Stimulated activated CD4-positive, alpha-beta T cell treated with anti-CD3 and anti-CD28 coated beads, Interleukin-1b, Interleukin-23, amount 100 ng/mL, for 24 hours (primary cell): ENCODE measurements at places on chromosomes 7 and 10.
A peak's percentile ranks its signal among the peaks of the same experiment; 100 is the strongest.

- no peak for DNase-seq
These were observed 15.9 kb downstream of the TMEM209 start for GRCh38 chr7:130189343-130189742.

GRCh38 chr10:132329565-132330485, 2.2 kb upstream of the LRRC27 start:
- no peak for DNase-seq

DNA sequence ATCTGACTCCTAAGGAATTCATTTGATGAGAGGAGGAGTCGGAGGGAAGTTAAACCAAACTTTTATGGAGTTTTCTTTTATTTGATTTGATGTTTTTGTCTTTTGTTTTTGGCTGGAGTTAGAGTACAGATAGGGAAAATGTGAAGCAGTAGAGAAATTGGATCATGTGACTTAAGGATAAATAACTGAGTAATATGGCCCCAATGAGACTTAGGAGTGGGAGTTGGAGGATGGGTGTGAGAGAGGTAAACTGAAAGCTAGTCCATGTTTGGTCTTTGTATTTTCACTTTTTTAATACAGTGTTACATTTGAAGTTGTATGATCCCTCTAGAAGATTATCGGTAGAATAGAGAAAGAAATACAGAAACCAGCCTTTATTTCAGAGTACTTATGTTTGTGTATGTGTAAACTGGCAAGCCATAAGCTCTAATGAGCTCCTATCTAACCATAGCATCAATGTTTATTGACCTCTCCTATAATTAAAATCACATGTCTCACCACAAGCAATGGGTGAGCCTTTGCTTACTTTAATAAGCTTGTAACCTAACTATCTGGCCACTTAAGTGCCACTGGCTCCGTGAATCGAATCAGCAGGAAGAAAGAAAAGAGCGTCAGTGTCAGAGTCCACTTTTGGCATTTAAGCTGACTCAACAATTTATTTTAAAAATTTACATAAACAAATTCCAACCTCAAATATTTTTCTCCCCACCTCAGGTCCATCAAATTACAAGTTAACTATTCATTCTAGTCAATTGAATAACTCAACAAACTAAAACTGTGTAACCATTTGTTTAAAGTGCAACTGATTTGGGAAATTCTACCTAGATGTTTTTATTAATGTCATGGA, 113.8 kb downstream of the EPDR1 start:
- no peak for DNase-seq

DNA sequence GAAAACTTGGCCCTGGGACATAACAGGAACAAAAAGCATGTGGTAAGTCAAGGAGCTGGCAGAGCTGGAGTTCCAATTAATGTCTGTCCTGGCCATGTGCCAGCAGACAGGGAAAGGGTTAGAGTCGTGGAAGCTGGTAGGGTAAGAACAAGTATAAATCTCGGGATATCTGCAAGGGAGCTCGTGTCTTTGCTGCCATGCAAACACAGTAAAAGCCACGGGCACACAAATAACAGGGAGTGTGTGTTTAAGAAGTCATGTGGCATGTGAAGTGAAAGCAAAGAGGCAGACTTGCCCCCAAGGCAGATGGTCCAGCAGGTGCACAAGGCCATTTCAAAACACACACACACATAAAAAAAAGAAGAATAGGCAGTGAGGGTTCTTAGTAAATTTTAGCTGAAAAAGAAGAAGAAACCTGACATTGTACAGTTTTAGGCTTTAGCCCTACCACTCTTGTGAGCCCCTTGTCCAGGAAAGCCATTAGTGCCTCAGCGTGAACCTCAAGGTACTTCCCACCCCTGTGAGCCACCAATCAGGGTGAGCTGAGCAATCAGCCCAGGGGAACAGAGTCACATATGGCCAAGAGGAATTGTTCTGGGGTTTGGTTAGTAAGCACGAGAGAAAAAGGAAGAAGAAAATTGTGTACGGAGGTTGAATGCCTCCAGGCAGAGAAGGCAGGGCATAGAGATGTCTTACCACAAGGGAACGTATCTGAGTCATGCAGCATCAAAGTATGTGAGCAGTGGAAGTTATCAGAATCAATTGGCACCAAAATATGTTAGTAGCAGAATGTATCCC, 32.8 kb upstream of the ARHGAP12 start:
- no peak for DNase-seq

DNA sequence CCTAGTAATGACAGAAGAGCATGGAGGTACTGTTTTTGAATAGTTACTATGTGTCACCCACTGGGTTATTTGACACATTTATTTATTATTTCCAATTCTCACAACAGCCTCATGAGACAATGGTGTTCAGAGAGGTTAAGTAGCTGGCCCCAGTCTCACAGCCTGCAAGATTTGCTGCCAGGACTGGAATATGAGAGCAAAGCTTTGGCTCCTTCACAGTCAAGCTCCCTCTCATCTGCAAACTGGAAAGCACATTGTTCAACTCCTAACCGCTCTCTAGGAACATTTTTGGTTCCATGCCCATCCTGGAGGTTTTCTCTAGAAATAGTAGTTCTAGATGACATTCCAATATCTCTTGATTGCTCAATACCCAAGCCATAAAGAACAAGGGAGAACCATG, 75.5 kb upstream of the CXCL12 start:
- no peak for DNase-seq

- no peak for DNase-seq
These were observed 102.5 kb upstream of the APBB1IP start for GRCh38 chr10:26335574-26336093.

DNA sequence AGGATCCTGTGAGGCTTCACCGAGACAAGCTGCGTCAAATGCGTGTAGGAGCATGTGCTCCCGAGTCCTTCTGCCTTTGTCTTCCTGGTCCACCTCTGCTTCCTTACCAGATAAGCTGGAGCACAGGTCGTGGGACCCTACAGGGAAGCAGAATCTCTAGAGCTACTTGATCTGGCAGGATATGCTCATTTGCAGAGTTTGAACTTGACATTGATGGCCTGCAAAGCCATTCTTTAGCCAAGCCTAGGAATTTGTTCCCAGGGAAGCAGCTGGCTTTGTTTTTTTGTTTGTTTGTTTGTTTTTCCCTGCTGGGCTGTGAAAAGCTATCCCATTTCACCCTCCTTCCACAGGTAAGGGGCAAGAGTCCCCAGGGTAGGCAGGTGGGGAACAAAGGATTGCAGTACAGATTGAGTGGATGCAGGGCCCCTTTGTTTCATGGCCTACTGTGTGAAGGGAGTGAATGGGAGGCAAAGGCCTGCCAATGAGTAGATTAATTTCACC, 200.0 kb upstream of the BMPER start:
- DNase-seq: no peak

- no peak for DNase-seq
These were observed 79.1 kb downstream of the NAMPT start for GRCh38 chr7:106205621-106206222.

GRCh38 chr10:29956335-29956924, 103.0 kb downstream of the JCAD start:
- no peak for DNase-seq

GRCh38 chr10:72303424-72304128, 29.9 kb downstream of the DDIT4 start:
- DNase-seq: no peak

DNA sequence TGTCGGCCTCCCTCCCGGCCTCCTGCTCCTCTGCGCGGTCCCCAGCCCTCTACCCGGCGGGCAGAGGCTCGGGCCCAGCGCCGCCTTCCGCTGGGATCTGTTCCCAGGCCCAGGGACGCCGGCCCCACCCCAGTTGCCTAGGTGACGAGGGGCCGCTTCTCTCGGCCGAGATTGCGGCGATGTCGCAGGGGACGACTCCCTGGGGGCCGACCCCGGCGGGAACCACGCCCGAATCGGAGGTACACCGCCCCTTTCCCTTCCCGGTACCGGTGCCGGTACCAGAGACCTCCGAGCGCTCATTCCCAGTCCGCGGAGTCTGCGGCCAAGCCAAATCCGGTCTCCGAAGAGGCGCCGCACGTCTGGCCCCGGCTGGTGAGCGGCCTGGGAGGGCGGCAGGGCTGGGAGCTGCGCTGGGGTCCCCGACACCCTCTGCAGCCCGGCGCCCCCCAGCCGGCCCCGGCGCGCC, at the start of gene CABCOCO1:
Gene CABCOCO1, plus strand, starts transcription at position 136 of the 466 bp plus-strand sequence. Its CDS starts 44 bp downstream, at position 180.
- no peak for DNase-seq

DNA sequence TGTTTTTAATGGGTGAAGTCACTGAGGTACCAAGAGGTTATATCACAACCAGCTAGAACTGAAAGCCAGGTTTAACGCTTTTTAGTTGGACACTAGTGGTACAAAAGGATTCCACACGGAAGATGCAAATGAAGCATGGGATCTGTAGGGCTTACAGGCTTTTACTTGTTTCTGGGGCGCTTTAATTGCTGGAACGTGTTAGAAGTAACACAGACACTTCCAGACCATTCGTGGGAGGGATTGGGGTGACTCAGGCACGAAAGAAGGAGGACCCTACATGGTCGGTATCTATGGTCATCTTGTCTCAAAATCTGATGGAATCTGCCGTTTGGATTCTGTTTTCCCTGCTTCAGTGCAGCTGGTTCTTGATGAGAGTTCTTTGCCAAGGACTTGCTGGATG, 1.0 kb downstream of the YKT6 start:
- DNase-seq: no peak

GRCh38 chr10:105466521-105466920, 825.4 kb downstream of the SORCS3 start:
- DNase-seq: no peak

GRCh38 chr10:26486990-26487850, 49.1 kb downstream of the APBB1IP start:
- peak; percentile 55 for DNase-seq

GRCh38 chr7:51224811-51225595, 91.6 kb downstream of the COBL start:
- DNase-seq: no peak

DNA sequence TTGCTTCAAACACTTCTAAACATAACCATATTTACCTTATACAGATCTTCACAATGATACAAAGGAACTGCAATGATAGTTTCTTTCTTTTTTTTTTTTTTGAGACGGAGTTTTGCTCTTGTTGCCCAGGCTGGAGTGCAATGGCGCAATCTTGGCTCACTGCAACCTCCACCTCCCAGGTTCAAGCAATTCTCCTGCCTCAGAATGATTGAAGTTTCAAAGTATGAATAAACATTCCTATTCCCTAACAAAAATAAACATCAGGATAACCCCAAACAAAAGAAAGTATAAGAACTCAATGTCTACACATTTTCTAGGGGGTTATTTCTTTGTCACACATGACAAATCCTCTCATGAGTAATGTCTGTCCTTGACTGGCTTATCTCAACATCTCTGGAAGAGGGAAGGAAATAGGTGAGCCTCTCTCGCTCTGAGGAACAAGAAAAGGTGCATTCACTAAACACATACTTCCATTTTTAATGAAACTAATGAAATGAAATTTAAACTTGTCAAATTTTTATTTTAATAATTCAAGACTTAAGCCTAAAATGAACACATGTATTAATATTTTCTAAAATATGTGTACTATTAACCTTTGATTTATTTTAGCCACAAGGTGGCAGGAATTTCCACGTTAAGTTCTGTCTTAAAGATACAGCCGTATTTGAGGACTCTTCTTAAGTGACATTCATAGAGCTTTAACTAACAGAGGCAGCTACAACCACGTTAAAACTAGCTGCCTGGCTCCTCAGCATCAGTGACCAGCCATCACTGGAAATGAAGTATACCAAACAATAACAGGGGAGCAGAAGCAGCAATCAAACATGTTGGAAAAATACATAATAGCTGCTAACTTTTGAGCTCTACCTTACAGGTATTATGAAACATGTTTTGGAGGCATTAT, 58.3 kb downstream of the MALSU1 start:
- DNase-seq: no peak

DNA sequence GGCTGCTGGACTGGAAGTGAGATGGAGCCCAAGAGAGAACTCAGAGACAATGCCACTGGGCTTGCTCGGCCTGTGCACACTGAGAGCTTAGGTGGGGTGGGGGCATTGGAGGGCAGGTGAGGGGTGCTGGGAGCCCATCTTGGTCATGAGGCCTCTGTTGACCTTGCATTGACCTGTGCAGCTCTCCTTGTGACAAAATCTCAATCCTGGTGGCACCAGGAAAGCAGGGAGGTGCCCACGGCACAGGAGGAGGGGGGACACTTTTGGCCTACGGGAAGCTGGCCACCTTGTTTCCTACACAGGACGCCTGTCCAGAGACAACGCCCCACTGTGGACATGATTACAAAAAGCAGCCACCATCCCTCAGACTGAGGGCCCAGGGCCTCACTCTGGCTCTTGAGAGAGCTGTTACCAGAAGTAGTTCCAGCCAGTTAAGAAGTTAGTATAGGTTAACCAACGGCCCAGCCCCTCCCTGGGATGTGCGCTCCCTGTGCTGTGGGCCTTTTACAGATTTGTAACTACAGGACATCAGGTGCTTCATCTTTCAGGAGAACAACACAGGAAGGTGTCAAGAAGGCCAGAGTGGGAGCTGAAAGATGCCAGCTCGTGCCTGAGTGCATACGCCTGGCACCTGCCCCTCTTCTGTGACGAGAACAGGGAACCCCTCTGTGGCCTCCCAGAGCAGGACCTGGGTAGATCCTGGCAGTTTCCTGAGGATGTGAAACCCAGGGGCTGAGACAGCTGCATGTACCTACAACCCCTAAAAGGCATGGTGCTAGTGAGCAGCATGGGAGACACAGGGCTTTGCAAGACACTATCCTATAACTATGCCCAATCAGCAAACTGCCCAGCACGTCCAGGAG, 10.3 kb downstream of the PKD1L1 start:
- no peak for DNase-seq

- DNase-seq: no peak
These were observed 17.2 kb upstream of the SLC26A4 start for GRCh38 chr7:107643407-107643806.

- DNase-seq: no peak
These were observed 201.2 kb upstream of the GRB10 start for GRCh38 chr7:50983850-50984249.

DNA sequence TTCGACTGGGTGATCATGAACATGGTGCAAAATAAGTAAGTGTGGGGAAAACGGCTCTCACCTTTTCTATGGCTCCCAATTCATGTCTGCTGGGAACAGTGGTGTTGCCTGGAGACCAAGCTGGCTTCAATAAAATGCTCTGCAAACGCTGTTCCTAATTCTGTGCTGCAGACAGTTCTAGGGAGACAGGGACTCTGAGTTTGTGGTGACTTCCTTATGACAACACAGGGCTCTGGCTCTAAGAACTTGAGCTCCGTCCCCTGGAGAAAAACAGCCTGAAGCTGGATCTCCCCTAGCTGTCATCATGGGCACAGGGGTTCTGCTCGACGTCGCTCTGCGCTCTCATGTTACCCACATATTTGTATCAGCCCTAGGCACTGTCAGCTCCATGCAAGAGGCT, 61.0 kb upstream of the INSYN2A start:
- DNase-seq: no peak

DNA sequence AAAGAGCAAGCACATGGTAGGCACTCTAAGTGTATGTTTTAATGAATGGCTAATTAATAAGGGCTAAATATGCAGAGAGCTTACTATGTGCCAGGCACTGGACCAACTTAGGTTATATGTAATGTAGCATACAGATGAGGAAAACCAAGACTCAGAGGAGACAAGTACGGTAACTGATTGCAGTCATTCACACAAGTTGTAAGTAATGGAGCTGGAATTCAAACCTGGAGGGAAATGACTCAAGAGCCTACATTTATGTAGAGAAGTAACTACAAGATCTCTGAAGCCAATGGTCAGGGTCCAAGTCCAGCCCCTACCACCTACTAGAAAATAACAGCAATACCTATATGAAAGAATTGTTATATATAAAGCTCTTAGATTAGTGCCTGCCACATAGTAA, 97.3 kb upstream of the KCNIP2 start:
- no peak for DNase-seq

GRCh38 chr7:44454348-44454747, 36.1 kb downstream of the NUDCD3 start:
- DNase-seq: no peak

- no peak for DNase-seq
These were observed at the start of gene GFRA1 for GRCh38 chr10:116272440-116273283. GFRA1 (minus strand) TSS chr10:116273206; CDS start chr10:116272029, 1,177 bp downstream.
